ENCODE measurements at places on chromosomes 2 and 18. TPM values are rescaled to one million over a fixed set of nuclear protein-coding genes. Genes with fewer than 3 reads are reported as not detected.

- no peak for DNase-seq
These were observed 6.9 kb upstream of the CXCR4 start for GRCh38 chr2:136124805-136125204.

DNA sequence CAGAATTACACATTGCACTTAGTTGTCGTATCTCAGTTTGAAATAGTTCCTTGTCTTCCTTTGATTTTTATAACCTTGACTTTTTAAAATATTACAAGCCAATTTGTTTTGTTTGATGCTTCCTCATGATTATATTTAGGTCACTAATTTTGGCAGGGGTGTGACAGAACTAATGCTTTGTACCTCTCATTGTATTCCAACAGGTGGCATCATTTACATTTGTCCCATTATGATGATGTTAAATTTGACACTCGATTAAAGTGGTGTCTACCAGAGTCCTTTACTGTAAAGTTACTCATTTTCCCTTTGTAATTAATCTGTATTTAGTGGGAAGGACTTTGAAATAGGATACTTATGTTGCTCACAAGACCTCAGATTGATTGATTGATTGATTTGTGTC, 21.5 kb upstream of the MFSD2B start:
- no peak for DNase-seq

DNA sequence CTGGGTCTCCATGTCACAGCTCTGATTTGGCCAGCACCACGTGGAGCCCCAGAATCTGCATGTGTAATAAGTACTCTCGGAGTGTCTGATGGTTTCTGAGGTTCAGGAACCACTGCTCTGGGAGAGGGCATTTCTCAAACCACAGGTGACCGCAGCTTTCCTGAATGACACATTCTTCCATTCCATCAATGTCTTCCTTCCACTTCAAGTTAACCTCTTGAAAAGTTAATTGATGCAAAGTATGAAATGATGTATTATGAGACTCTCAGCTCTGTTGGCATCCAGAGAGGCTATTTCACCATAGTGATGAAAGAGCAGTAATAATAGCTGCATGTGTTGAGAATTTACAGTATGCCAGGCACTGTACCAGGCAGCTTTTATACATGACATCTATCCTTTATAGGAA, 61.3 kb upstream of the CRIM1 start:
- no peak for DNase-seq

SLC4A3 gene
- 360 TPM for total RNA-seq

ZNF521 gene
- 29.4 TPM for total RNA-seq

FLACC1 gene
- 5.7 TPM for total RNA-seq

DNA sequence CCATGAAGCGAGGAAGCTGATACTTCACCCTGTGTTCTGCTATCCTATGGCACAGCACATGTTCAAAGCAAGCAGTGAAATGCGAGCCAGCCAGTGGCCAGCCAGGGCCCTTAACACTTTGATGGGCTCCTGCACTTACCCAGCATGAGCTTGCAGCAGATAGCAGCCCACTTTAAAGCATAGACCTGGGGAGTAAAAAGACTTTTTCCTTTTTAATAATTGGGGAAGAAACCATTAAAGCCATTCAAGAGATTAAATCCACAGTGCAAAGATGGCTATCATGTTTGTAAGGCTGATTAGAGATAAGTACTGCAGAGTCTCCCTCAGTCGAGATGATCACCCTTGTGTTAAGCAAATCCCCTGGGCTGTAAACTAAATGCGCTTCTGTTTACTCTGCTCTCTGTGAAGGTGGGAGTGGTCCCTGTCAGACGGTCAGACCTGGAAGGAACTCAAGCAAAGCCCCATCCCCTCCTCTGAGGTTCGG, 15.7 kb downstream of the CCBE1 start:
- DNase-seq: no peak

SLC40A1 gene
- 79.3 TPM for total RNA-seq

- no peak for DNase-seq
These were observed 160.3 kb downstream of the MYO1B start for GRCh38 chr2:191405546-191405945.

KIF1A gene
- 27.4 TPM for total RNA-seq

TMEM37 gene
- 16.4 TPM for total RNA-seq

NGEF gene
- total RNA-seq: 1.6 TPM

- DNase-seq: no peak
These were observed 1291.6 kb upstream of the ZEB2 start for GRCh38 chr2:145811276-145812164.

GRCh38 chr2:116754381-116755101, 1060.0 kb upstream of the DDX18 start:
- no peak for DNase-seq

GRCh38 chr2:19358242-19359020, at the start of gene OSR1:
OSR1 (minus strand) TSS chr2:19358623; CDS start chr2:19353805, 4,818 bp downstream.
- peak; percentile 74 for DNase-seq

GRCh38 chr2:30611583-30611982, 164.5 kb downstream of the LCLAT1 start:
- no peak for DNase-seq

DNA sequence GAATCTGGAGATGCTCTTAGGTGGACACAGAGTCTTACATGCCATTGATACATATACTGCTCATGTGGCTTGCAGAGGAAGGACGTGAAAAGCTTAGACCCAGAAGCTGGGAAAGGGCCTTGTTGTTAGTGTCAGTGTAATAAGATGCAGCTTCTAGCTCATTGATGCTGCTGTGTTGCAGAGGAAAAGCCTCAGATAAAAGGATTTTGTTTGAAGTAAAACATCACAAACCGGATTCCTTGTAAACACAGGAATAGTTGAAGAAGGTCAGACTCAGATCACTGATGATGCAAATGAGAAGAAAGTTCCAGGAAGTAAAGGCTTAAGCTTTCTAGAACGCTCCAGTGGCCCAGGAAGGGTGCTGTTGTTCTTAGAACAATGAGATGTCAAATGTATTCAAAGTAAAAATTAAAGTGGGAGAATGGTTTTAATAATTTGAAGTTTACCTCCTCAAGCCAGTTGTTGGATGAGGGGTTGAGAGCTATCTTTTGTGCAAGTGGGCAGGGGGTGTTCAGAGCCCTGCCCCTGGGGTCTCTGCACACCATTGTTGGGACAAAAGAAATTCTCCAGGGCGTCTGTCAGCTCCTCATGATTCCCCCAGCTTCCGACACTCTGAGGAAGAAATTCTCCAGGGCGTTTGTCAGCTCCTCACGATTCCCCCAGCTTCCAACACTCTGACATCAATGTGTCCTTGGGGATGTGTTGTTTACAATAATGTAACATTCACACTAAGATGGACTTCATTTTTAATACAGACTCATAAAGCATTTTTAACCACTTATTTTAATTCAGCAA, 61.3 kb upstream of the CHMP1B start:
- no peak for DNase-seq

GAD1 gene
- not detected for total RNA-seq

- DNase-seq: no peak
These were observed 207.5 kb downstream of the LRRTM4 start for GRCh38 chr2:77314721-77315120.

GRCh38 chr2:31248139-31248538, 14.2 kb downstream of the EHD3 start:
- DNase-seq: no peak

GRCh38 chr2:96685577-96686459, 43.3 kb downstream of the FER1L5 start:
- no peak for DNase-seq

TMEFF2 gene
- total RNA-seq: 0.08 TPM

GRCh38 chr18:42527766-42528165, 572.7 kb downstream of the PIK3C3 start:
- DNase-seq: no peak

GRCh38 chr2:207327513-207327912, 161.8 kb upstream of the KLF7 start:
- no peak for DNase-seq

- DNase-seq: peak; percentile 87
These were observed 152.1 kb downstream of the PXDN start for GRCh38 chr2:1591978-1592907.

CDK15 gene
- 1.0 TPM for total RNA-seq

LINC00305 gene
- not detected for total RNA-seq

CD8B2 gene
- total RNA-seq: not detected

UCN gene
- 1.6 TPM for total RNA-seq

DNA sequence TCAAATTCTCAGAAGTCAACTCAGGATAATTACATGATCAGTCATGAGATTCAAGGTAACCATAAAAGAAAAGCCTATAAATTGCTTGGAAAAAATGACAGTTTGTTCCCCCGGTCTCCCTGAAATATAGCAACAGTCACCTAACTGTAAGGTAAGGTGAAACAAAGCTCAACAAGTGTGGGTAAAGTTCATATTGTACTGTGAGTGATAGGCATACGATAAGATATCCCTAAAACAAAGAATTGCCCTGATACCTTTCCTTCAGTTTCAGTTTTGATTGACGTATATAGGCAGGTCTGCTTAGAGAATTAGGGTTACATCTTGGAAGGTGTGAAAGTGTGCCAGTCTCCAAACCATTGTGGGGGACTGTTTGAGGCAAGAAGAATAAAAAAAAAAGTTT, 4.0 kb upstream of the CCBE1 start:
- DNase-seq: no peak

GRCh38 chr18:74825460-74825859, 227.8 kb downstream of the ZNF407 start:
- no peak for DNase-seq

GRCh38 chr2:80547344-80547743, 242.8 kb upstream of the LRRTM1 start:
- DNase-seq: no peak

- DNase-seq: no peak
These were observed 11.9 kb upstream of the APCDD1 start for GRCh38 chr18:10442551-10442971.

All from left cardiac atrium (tissue), 4 donors.